Left lobe of liver (tissue), 2 donors: ENCODE measurements at places on chromosomes 6 and 20.

DNA sequence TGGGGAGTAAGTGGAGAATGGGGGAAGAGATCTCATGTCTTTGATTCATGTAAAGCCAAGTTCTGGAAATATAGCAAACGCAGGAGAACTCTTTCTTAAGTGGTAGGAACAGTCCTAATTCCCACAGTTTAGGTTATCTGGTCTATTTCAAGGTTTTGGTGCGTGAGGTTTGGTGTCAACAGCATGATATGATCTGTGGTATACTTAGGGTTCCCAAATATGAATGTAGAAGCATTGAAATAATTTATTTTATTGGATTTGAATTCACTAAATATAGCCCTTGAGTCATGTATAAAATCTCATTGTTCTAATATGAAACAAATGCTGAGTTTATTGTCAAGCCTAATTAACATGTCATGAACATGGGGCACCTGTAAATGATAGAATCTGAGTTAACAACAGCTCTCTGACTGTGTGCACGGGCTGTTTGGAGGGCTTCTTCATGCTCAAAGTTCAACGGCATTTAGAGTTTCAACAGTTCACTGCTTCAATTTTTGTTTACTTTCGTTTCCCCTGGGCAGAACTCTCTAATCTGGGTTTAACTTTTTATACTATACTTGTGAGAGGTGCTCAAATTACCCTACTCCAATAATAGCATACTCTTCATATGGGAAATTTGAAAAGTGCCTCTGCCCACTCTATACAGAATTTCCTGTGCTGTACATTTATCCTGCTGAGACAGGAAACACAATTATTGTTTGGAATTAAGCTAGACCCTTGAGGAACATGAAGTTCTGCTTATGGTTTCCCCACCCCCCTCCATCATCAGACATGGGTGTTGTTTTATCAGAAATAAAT, 236.3 kb upstream of the ZNF217 start:
- peak; percentile 58 for DNase-seq

GRCh38 chr6:2061880-2062279, 183.5 kb downstream of the GMDS start:
- DNase-seq: no peak

DNA sequence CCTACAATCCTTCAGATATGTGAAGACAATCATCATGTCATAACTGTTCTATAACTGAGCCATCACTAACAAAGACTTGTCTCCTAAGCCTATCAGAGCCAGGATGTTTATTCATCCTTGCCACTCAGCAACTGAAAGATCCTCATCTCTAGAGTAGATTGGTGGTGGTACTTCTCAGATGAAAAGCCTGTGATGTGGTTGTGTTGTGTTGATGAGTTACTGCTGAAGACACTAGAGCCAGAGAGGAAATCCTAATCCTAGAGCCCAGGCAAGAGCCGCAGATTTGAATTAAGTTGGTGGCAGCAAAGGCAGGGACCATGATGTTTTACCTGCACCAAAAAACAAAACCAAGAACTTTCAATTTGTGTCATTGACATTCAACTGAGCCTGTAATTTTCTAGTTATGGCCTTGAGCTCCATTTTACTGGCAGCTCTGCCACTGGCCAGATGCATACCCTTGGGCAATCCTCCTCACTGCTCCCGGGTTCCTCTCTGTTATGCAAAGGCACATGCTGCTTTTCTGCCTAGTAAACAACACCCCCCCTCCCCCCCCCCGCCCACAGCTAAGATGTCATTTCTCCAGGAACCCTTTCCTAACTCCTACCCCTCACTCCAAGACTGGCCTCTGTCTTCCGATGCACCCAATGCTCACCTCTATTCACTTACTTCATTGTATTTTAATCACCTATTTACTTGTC, 50.2 kb upstream of the REV3L start:
- no peak for DNase-seq

- DNase-seq: no peak
These were observed 34.8 kb upstream of the BAG2 start for GRCh38 chr6:57137350-57137749.

- DNase-seq: no peak
These were observed 835 bp downstream of the PRR18 start for GRCh38 chr6:166307082-166308032.

- DNase-seq: no peak
These were observed 175.1 kb upstream of the IMPG1 start for GRCh38 chr6:76247527-76247926.

- peak; percentile 15 for DNase-seq
These were observed 6.5 kb upstream of the RAET1G start for GRCh38 chr6:149929422-149929821.

DNA sequence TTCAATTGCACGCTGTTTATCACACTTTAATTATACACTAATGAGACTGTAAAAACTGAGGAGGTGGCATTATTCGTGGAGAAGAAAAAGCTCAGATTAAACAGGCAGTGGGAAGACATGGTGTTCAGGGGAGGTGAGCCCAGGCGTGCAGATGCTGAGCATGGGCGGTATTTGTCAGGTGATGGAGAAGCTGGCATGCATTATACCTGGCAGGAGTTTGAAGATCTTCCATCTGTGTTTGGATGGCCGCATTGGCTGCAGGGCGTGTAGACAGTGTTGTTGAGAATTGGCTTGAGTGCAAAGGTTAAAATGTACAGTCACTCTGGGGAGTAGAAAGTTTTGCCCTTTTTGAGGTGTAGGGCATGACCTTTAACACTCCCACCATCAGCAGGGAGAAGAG, 213.8 kb downstream of the ERMARD start:
- peak; percentile 24 for DNase-seq

GRCh38 chr6:66057034-66057433, 350.0 kb upstream of the EYS start:
- no peak for DNase-seq

GRCh38 chr20:14336686-14337085, 726 bp downstream of the FLRT3 start:
- DNase-seq: no peak

DNA sequence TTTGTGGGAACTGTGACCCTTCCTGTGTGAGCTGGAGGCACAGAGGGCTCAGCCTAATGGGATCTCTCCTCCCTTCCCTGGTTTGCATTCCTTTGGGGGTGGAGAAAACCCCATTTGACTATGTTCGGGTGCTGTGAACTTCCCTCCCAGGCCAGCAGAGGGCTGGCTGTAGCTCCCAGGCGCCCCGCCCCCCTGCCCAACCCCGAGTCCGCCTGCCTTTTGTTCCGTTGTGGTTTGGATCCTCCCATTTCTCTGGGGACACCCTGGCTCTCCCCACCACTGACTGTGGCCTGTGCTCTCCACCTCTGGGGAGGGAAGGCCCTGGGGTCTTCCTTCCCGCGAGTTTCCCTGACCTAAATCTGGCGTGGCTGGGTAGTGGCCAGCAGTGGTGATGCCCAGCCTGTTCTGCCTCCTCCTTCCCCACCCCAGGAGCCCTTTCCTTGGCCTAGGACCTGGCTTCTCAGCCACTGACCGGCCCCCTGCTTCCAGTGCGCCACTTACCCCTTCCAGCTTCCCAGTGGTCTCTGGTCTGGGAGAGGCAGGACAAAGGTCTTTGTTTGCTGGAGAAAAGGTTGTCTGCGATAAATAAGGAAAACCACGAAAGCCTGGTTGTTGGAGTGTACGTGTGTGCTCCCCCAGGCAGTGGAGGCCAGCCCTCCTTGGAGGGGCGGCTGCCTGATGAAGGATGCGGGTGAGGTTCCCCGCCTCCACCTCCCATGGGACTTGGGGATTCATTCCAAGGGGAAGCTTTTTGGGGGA, 4.9 kb downstream of the VEGFA start:
- DNase-seq: peak; percentile 70
